ENCODE measurements at places on chromosomes 7 and 10.

DNA sequence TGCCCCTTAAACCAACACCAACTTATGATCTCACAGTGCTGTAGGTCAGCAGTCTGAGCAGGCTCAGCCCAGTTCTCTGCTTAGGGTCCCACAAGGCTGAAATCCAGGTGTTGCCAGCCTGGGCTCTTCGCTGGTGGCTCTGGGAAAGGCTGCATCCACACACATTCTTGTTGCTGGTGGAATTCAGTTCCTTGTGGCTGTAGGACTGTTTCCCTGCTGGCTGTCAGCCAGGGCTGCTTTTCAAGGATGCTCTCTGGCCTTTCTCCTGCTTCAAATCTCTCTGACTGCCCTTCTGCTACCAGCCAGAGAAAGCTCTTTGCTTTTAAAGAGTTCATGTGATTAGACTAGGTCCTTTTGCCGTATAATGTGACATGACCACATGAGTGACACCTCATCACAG, 15.3 kb downstream of the POLL start:
- DNase-seq: no peak

- DNase-seq: no peak
These were observed 37.7 kb downstream of the INSYN2A start for GRCh38 chr10:127158662-127159061.

DNA sequence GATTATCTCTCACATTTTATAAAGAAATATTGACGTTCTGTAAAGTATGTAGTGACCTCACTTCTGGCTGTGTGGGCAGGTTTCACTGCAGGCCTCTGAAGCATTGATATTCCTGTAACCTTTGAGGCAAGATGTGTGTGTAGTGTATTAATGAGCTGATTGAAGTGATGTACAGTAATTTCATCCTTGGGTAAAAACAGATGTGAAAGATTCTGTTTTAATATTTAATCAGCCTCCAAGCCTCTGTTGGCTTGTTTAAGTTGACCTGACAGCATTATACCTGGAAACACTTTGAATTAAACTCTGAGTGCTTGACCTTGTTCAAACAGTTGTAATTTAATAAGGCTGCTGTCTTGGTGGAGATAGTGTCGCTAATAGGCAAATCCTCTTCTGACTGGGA, 74.9 kb downstream of the KAT6B start:
- DNase-seq: no peak

DNA sequence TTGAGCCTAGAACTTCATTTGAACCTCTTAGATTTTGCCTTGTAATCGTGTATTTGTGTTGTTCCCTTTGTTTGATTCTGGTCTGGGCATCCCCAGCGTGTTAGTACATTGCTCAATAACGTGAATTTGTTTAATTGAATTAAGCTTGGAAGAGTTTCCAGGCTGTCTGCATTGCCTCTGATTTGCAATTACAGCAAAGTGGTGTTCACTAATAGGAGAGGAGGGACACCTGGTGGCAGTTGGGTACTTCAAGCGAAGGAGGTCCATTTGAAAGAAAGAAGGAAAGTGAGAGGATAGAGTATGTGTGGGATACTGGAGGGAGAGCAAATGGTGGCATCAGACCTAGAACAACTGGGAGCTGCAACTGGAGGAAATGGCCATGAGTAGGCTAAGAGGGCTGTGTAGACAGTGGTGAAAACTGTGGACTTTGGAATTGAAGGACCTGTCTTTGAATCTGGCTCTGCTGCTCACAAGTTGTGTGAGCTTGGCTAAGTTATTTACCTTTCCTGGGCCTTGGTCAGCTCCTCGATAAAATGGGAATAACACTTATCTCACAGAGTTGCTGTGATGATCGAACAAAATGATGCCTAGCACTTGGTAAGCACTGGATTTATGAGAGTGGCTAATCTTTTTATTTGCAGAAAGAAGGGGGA, 15.1 kb downstream of the LSMEM1 start:
- no peak for DNase-seq

GRCh38 chr10:76026176-76026771, 594.9 kb downstream of the LRMDA start:
- DNase-seq: no peak

- DNase-seq: no peak
These were observed 33.4 kb upstream of the SH2D4B start for GRCh38 chr10:80504158-80504811.

- no peak for DNase-seq
These were observed 2.4 kb downstream of the SFMBT2 start for GRCh38 chr10:7408291-7409044.

- no peak for DNase-seq
These were observed 29.1 kb upstream of the LHFPL3 start for GRCh38 chr7:104299323-104299722.

- DNase-seq: no peak
These were observed 9.3 kb downstream of the SHTN1 start for GRCh38 chr10:116995648-116996047.

DNA sequence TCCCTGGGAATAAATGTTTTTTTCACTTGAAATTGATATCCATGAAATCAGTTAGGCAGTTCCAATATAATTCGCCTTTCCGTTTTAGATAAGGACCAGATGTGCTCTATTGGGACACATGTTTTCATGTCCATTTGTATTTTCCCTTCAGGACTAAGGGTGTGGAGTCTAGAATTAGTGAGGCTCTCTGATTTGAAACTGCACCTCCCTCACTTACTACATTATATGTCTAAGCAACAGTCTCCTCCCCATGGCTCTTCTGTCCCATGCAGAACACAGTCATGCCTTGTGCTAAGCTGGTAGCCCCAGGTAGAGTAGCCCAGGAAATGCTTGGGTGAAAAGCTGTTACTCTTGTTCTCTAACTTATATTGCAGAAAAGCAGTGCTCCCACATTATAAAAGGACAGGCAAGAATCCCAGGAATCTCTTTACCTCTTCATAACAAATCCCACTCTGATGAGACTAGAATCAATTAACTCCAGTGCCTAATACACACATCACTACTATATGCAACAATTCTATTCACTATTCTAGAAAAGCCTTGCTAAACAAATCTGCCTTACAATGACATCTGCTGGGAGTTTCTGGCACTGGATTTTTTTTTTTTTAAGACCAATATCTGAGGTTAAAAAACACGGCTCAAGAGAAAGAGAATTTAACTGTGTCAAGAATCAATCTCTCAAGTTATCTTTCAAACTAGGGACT, 293.9 kb downstream of the SNX13 start:
- no peak for DNase-seq

DNA sequence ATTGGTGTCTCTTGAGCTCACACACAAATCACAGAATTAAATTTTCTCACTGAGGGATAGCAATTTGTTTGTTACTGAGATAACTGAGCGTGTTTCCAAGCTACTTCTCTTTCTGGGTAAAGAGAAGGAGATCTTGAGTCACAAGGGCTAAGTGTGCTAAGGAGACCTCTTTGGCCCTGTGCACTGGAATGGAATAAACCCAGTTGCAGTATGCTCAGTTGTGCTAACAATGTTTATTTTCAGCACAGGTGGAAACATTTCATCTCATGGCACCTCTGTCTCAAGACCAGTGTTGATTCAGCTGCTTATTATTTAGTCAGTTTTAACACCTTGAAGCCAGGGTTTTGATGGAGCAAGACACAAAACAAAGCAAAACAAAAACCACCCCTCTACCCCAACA, 22.5 kb upstream of the UBE2H start:
- no peak for DNase-seq

- DNase-seq: no peak
These were observed 596.9 kb downstream of the PHTF2 start for GRCh38 chr7:78395298-78396036.

DNA sequence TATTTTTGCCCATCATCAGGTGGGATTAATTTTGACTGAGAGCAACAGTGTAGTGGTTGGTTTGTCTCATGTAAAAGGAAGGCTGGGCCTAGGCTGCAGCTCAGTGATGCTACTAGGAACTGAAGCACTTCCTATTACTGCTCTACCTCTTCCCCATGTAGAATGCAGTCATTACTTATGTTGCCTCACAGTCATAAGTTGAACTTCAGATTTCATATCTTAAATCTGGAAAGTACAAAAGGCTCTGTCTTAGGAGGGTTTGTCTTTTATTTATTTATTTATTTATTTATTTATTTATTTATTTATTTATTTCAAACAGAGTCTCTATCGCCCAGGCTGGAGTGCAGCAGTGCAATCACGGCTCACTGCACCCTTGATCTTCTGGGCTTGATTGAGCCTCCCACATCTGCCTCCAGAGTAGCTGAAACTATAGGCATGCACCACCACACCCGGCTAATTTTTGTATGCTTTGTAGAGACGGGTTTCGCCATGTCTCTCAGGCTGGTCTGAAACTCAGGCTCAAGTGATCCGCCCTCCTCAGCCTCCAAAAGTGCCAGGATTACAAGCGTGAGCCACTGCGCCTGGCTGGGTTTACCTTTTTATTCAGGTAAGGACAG, 721.7 kb upstream of the GALNT17 start:
- DNase-seq: no peak

DNA sequence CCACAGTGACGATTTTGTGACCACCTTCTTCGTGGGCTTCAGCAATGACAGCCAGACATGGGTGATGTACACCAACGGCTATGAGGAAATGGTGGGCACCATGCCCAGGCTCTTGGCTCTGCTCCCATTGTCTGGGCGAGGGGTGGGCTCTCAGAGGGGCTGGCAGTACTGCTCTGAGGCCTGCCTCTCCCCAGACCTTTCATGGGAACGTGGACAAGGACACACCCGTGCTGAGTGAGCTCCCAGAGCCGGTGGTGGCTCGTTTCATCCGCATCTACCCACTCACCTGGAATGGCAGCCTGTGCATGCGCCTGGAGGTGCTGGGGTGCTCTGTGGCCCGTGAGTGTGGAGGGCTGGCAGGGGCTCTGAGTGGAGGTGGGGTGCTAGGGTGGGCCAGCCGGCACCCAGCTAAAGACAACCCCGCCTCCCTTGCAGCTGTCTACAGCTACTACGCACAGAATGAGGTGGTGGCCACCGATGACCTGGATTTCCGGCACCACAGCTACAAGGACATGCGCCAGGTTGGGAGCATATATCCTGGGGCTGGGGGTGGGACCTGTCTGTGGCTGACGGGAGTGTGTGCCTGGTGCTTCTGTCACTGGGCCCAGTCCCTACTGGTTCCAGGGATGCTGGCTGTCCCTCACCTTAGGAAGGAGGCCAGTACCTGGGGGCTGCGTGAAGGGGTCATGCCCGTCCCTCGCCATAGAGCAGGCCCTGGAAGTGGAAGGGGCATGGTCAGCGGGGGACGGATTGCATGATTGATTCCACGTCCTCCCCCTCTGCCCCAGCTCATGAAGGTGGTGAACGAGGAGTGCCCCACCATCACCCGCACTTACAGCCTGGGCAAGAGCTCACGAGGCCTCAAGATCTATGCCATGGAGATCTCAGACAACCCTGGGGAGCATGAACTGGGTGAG, 6.8 kb downstream of the AEBP1 start:
- no peak for DNase-seq

DNA sequence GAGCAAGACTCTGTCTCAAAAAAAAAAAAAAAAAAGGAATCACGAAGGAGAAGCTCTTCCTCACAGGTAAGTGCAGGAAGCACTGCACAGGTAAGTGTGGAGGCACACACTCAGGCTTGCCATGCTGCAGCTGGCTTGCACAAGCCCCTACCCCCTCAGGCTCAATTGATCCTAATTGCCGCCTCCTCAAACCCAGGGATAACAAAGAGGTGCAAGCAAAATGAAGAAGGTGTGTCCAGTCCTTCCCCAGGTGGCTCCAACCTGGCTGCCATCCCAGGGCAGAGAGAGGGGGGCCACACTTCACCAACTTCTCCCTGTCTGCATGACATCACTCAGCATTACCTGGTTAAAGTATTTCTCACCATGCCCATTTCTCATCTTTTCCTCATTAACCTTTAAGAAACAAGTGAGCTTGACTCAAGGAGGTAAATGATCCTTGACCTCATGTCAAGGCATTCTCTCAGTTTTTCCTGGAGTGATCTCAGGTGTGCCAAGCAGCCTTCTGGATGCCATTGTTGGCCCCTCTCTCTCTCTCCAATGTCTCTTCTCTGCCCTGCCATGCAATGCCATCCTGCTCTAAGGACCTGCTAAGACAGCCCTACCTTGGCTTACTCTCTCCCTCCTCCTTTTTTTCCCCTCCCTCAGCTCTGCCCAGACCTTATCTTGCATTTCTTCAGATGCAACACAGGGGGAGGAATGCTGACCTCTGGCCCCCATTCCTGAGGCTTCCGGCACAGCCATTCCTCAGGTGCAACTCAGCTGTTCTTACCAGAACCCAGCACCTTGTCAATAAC, 13.0 kb upstream of the TRPV6 start:
- DNase-seq: no peak

GRCh38 chr10:26879744-26880143, 19.0 kb upstream of the ABI1 start:
- DNase-seq: no peak

DNA sequence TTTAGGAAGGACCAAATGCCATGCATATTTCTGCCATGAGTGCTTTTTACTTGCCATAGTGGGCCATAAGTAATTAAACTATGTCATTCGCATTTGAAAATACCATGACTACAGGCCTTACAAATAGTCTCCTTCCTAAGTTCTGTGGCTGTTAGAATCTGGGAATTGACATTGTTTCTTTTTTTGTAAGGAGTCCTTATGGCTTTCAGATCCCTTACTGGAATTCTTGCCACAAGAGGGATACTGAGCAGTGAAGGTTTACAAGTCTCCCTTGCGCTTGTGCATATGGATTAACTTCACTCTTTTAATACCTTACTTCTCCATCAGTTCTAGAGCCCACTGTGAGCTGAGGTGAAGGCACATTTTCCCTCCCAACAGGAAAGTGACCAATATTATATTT, 166.0 kb downstream of the NRG3 start:
- no peak for DNase-seq

GRCh38 chr10:5611899-5612680, 54.3 kb downstream of the ASB13 start:
- no peak for DNase-seq

DNA sequence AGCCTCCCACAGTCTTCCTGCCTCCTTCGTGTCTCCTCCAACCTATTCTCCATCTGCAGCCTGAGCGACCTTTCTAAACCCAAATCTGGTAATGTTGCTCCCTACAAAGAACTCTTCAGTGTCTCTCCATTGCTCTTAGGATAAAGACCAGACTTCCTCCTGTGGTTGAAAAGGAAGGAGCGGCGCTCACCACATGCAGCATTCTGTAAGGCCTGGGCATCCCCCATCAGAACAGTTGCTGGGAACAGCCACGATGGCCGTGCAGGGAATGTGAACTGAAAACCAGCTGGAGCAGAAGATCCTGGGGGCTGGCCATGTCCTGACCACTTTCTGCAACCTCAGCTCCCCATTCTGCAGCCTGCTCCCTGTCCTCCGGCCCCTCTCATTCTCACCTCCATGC, 237.8 kb upstream of the ZMIZ1 start:
- DNase-seq: no peak

DNA sequence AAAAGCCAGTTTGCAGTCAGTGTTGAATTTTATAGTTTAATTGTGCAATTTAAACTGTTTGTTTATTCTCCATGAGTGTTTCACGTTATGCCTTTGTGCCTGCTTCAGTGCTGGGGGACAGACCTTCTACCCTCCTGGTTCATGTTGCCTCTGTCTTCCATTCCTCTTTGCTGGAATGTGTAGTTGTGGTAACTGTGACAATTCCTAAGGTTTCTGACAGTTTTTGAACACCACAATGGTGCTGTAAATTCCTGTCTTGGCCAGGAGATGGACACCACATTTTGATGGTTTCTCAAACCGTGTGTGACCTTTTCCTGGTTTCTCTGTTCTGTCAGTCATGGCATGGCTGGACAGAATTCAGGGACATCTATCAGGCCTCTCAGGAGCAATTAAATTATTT, 201.7 kb downstream of the BICC1 start:
- DNase-seq: no peak

GRCh38 chr7:464454-465401, 54.9 kb downstream of the PDGFA start:
- no peak for DNase-seq

- no peak for DNase-seq
These were observed 299.6 kb upstream of the MBL2 start for GRCh38 chr10:53072144-53072543.

Data from stimulated activated CD8-positive, alpha-beta memory T cell treated with anti-CD3 and anti-CD28 coated beads, Interleukin-2, amount 100 ng/mL, for 1 hour (primary cell).